ENCODE measurements at places on chromosomes 2 and 18.

- no peak for DNase-seq
These were observed 25.7 kb downstream of the NTSR2 start for GRCh38 chr2:11644293-11644692.

- DNase-seq, result no peak
These were observed 13.1 kb upstream of the CATIP start for GRCh38 chr2:218343591-218343990.

DNA sequence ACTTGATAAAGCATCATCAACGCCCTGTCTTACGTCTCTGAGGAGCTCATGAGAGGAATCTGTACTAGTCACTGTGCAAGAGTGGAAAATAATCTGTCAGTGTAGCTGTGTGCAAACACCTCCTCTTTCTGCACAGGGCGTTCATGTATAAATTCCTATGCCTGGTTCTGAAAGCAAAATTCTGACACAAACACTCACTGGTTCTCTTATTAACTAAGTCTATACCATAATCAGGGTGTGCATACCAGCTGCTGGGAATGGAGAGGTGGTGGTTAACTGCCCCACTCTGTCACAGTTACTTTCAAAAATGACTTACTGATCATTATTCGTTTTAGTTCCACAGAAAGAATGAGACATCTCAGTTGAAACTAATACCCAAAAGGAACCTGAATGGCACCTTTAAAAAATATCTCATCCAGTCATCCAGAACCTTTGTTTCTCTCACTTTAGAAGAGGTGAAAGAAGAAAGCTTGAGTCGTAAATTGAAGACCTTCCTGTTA lies 35.7 kb downstream of the STK39 start:
- no peak for DNase-seq

GRCh38 chr2:240469740-240470139 lies 34.3 kb downstream of the GPC1 start:
- DNase-seq, result no peak

- no peak for DNase-seq
These were observed 94.0 kb upstream of the GLS start for GRCh38 chr2:190786404-190787166.

- DNase-seq, result no peak
These were observed 1375.4 kb upstream of the CELF4 start for GRCh38 chr18:38940863-38941531.

DNA sequence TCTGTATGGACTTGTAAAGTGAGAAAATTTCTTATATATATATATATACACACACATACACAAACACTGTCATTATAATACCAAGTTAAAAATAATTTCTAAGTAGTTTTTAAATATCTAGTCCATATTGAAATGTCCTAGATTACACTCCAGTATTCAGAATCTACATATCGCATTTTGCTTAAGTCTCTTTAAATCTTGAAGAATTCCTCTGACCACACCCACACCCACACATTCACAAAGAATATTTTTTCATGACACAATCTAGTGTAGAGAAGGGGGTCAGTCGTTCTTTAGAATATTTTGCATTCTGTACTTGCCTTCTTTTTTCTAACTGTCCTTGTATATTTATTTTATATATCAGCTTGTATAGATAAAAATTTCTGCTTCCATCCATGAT lies 509.7 kb downstream of the CCDC85A start:
- no peak for DNase-seq

GRCh38 chr18:65754121-65754520 lies 3.3 kb downstream of the CDH7 start:
- DNase-seq, result no peak

Data from NCI-H2029 treated with DMSO at 0.1 percent for 48 hours (cell line).